ENCODE measurements at places on chromosomes 2 and 18.
A peak's percentile ranks its signal among the peaks of the same experiment; 100 is the strongest.

DNA sequence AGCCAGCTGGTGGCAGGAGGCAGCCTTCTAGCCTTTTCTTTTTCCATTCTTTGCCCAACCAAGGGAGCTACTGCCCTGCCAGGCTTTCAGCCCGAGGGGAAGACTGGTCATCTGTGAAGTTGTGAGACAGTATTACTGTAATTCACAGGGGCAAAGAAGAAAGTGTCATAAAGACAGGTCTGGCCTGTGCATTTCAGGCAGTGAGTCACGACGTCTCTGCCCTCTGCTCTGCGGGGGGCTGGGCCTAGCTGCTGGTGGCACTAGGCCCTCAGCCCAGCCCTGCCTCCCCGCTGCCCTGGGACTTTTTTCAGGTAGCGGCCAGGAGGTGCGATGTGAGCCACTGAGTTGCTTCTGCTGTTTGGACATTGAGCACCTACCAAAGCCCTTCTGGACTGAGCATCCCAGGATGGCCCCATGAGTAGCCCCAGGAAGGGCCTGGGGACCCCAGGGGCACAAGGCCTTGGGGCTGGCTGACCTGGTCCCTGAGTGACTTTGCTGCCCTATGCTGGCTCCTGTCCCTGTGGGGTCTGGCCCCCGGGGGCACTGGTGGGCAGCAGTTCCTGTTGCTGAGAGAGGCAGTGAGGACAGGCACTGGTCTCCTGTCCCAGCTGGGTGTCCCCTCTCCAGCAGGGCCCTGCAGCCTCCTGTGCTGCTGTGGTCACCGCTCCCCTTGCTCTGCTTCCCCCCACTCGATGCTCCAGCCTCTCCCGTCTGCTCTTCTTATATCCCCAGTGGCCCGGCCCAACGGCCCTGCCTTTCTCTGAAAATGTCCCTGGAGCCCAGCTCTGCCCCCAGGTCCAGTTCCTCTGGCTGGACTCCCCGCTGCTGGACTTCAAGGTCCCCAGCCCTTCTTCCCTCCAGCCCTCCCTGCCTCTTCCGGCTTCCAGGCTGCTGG is 7.0 kb downstream of the INHBB start:
- no peak for DNase-seq

DNA sequence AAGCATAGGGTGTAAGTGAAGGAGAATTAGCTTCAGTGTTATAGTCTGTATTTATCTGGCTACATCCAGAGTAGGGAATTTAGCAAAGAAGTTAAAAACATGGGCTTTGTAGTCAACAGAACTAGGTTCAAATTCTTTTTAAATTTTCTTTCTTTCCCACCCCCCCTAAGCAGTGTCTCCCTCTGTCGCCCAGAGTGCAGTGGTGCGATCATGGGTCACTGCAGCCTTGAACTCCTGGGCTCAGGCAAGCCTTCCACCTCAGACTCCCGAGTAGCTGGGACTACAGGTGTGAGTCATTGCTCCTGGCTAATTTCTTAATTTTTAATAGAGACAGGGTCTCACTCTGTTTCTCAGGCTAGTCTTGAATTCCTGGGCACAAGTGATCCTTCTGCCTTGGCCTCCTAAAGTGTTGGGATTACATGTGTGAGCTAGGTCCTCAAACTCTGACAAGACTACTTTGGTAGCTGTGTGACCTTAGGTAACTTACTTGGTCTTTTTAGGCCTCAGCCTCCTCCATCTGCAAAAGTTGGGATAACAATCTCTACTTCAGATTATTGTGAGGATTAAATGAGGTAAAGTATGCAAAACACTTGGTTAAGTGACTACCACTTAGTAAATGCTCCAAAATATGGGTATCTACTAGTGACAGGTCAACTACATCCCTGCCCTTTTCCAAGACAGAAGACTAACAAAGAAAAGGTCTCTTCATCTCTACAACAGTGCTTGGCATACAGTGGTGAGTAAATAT is 17.8 kb downstream of the DOK1 start:
- DNase-seq: no peak

DNA sequence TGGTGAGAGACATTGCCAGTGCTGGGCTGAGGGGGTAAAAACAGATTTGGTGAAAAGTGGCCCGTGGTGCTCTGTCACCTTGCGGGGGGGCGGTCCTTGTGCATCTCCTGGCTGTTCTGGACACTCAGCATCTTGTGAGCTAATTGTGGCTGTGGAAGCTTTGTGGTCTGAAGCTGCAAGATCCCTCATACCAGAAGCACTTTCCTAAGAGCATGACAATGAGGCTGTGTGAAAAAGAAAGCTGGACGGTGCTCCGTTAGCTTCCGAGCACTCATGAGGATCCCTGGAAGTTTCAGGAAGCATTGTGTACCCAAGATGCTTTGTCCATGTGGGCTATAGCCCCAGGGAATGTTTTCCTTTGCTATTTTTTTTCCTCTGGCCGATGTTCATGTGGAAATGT is 74.5 kb downstream of the CABLES1 start:
- no peak for DNase-seq

DNA sequence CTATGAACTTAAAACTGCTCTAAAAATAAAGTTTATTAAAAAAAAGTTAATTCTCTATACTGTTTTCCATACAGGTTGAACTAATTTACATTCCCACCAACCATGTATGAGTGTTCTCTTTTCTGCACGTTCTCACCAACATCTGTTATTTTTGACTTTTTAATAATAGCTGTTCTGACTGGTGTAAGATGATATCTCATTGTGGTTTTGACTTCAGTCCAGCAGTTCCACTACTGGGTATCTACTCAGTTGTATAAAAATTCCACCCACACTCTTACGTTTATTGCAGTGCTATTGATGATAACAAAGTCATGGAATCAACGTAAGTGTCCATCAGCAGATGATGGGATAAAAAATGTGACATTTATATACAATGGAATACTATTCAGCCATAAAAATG is 33.7 kb downstream of the SPAG16 start:
- DNase-seq: no peak

DNA sequence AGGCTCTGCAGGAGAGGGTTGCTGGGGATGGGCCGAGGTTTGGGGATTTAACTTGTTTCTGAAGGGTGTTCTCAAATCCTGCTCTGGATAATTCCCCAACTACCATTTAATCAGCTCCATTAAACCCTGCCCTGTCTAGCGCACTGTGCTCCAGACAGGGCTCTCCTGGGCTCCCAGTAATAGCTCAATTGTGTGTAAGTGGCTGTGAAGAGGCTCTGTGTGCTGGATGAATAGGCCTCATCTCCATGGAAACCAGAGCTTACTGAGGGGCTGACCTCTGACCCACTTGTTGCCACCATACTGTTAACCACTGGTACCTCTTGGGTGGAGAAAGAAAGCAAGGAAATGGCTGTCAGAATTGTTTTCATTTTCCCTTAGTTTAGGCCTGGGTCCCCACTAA is 92.9 kb downstream of the TGOLN2 start:
- no peak for DNase-seq

DNA sequence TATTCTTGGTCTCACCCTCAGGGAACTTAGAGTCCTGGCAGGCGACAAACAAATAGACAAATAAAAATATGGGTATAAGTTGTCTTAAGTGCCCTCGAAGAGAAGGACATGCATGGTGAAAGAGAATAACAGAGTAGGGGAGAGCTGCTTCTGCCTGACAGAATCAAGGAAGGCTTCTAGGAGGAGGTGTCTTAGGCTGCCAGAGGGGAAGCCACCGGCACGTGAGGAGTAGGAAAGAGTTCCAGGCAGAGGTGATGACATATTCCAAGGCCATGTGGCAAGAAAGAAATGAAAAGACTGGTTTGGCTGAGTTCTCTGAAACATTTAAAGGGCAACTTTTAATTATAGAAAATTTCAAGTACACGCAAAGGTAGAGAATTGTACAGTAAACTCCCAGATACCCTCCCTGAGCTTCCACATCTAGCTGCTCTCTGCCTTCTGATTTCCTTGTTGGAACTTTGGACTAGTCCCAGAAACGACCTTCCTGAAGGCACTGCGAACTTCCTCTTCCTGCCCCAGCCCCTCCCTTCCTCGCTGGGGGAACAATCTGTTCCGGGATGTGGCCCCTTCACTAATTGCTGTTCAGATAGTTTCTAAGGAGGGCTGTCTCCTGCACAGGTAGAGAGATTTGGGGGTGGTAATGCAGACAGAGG is 91.7 kb downstream of the DYSF start:
- DNase-seq: peak; percentile 48

DNA sequence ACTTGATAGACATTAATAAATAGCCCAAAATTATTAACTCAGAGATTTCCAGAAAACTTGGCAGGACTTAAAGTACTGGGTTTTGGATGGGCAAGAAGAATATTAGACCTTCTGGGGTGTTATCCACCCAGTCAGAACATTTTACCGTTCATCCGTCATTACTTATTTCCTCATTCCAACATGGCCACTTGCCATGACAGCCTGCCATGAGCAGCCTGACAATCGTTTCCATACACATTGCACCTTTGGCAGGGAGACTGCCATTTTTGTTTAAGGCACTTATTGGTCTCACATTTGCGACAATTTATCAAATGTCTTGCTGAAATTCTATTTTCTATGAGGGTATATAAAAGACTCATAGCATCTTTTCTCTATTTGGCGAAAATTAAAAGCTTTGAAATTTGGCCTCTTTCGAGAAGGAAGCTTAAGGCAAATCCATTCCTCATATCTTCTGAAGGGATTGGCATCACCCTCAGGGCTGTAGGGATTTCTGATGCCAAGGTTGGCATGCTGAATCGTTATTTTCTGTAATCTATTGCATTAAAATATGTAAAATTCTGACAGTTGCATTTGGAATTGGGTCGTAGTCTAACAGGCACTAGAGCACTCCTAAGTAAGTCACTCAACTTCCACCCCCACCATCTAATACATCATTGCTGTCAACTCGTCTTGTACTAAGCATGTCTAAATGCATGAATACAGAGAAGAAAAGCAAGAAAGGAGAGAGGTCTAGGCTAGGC is 406.3 kb upstream of the PIK3C3 start:
- DNase-seq: no peak

GRCh38 chr2:112150447-112150846 is 12.3 kb downstream of the FBLN7 start:
- DNase-seq: peak; percentile 68

DNA sequence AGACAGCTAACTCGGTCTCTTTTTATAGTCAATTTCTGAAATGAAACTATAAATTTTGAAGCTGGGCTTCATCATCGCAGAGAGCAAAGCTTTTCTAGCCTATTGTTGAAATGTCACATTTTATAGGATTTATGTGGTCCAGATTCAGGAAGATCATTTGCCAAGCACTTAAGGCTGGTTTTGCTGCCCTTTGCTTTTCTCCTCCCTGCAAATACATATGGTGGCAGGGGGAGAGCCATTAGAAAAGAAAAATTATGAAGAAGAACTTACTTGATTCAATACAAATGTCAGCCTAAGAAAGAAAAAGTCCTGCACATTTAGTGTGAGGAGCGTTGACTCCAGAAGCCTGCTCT is 206.9 kb upstream of the NRP2 start:
- no peak for DNase-seq

DNA sequence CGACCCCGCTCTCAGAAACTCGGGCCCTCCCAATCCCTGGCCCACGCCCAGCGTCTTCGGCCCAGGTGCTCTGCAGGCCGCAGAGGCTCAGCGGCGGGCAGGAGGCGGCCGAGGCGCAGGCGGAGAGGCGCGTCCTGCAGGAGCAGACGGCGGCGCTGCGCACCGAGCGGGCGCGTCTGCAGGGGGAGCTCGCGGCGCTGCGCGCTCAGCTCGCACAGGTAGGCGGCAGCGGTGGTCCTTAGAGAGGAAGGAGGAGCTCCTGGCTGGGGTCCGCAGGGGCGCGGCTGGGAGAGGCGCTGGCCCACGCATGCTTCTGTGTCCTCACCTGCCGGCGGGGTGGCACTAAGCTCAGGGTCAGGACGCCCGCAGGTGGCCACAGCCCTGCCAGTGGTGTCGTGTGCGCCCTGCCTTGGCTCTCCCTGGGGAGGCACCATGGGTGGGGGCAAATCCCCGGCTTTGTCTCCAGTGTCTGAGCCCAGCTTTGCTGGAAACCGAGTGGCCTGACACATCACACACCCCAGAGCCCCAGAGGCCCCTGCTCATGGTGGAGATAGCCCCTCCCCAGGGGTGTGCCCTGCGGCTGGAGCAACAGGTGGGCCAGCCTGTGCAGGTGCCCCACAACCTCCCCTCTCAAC is 14.9 kb upstream of the SNED1 start:
- peak; percentile 20 for DNase-seq

DNA sequence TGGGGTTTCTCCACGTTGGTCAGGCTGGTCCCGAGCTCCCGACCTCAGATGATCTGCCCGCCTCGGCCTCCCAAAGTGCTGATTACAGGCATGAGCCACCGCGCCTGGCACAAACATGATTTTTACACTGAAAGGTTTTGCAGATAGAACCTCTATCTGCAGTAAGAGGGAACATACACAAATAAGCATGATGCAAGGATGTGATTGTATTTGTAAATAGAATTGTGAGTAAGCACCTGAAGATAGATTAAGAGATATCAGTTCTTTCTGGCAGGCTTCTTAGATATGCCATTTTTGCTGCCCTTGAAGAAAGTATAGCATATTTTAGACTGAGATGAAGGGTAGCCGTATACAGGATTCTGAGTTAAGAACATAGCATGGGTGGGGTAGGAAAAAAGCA is 3.6 kb downstream of the COMMD1 start:
- DNase-seq: no peak

DNA sequence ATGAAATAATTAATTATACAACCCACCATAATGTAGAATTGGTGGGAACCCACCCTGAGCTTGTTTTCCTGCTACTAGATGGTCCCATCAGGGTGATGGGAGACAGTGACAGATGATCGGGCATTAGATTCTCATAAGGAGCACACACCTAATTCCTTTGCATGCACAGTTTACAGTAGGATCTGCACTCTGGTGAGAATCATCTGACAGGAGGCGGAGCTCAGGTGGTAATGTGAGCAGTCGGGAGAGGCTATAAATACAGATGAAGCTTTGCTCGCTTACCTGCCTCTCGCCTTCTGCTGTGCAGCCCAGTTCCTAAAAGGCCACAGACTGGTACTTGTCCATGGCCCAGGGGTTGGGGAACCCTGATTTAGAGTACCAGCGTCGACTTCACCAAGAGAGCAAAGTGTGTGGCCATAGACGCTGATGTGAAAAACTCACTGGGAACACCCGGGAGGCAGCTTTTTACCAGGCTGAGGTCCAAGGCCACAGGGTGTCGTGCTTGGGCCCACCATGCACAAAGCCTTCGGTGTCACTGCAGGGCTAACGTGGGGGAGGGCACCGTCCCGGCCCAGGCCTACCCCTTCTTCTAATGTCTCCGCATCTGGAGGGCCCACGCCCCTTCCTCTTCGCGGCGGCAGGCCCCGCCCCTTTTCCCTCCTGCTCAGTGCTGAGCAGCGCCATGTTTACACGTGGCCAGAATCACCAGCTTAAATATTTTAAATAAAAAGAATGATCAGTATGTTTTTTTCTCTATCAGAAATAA is 296.8 kb upstream of the HDAC4 start:
- peak; percentile 44 for DNase-seq

DNA sequence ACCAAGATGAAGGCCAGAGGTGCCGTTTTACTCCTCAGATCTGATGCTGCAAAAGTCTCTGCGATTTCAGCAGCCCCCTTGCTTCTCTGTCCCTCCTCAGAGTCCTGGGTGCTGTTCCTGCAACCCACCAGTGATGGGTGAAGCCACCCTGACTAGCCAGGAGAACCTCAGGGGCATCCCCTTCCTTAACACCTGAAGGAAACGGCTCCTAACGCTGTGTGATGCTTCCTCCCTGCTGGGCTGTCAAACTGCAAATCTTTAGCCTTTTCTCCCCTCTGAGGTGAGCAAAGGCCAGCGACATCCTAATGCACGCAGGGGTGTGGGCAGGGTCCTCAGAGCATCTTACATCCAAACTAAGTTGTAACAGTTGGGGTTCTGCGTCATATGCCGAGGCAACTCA is 24.8 kb downstream of the CHST10 start:
- DNase-seq: no peak

GRCh38 chr2:159832858-159833257 is 34.9 kb upstream of the CD302 start:
- no peak for DNase-seq
